ENCODE measurements at places on chromosomes 6 and 20.

DNA sequence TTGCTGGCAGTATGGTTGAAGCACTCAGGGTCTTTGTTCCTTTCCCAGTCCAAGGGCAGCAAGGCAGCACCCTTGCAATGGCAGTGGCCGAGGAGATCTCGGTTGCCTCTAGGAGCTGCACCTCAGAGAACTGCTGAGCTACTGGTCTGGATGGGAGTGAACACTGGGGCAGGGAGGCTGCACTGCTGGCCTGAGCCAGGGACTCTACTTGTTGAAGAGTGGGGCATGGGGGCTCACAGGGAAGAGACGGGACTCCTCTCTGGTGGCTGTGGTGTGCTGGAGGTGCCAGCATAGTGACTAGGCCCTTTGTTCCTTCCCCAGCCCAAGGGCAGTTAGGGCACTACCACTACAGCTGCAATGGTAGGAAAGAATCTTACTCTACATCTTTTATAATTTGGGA, 203.0 kb downstream of the ZDHHC14 start:
- DNase-seq, result no peak

DNA sequence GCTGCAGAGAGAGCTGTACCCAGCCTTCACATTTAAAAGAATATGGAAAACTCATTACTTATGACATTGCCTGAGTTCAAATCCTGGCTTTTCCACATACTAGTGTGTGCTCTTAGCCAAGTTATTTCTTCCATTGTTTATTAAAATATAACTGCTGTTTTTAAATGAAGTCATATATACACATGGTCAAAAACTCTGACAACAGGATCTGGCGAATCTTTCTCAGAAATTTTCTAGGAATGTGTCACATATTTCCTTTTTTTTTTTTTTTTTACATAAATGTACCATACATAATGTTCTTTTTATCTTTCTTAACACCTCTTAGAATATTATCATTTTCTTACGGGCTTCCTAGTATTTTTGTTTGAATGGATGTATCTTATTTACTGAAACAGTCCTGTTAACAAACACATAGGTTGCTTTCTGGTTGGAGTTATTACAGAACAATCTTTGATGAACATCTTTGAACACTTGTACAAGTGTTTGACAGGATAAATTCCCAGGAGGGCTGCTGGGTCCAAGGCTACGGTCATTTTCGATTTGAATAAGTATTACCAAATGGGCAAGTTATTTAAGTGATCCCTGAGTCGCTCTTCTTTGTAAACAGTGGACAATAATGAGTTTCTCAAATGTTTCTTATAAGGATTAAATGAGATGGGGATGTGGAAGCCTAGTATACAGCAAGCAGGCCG, 1.6 kb upstream of the SNX9 start:
- no peak for DNase-seq

DNA sequence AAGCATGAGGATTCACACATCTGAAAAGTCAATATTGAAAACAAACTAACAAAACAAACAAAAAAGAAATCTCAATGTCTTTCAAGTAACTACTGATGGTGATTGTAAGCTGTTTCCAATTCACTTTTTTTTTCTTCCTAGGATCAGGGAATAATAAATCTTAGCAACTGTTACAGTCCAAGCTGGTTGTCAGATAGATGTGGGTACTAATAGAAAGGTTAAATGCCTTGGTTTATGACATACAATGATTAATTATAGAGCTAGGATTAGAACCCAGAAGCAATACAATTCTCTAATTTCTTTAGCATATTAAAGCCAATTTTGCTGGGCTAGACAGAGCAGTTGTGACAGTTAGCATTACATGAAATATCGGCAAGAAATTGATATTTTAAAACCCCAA, 1301.6 kb downstream of the EPHA7 start:
- no peak for DNase-seq

GRCh38 chr6:12245763-12246718, 44.1 kb upstream of the EDN1 start:
- no peak for DNase-seq

DNA sequence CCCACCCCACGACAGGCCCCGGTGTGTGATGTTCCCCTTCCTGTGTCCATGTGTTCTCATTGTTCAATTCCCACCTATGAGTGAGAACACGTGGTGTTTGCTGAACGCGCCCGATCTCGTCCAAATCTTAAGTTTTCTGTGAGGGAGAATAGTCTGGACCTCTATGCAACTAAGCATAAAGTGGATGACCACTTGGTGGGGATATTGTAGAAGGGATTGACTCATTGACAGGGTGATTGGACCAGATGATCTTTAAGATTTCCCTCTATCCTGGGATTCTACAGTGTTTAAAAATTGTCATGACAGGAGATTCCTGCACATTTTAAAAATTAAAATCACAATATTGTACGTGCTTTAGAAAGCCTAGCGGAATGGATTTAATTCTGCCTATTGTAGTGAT, 141.3 kb downstream of the TRMT11 start:
- peak; percentile 80 for DNase-seq

DNA sequence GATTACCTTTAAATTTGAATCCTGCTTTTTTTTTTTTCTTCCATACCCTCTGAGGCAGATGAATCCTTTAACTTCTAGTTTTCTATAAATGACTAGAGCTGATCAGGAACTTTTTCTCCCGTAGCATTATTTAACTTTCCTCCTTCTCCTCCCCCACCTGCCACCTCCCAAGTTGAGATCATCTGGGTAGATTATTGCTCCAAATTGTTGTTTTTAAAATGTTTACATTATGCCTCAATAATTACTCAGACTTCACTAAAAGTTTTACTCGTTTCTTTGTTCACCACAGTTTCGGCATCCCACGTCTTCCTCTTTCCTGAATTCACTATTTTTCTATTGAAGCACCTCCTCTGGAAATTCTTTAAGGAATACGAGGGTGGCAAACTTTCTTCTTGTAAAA, 16.6 kb upstream of the SCUBE3 start:
- DNase-seq, result no peak

DNA sequence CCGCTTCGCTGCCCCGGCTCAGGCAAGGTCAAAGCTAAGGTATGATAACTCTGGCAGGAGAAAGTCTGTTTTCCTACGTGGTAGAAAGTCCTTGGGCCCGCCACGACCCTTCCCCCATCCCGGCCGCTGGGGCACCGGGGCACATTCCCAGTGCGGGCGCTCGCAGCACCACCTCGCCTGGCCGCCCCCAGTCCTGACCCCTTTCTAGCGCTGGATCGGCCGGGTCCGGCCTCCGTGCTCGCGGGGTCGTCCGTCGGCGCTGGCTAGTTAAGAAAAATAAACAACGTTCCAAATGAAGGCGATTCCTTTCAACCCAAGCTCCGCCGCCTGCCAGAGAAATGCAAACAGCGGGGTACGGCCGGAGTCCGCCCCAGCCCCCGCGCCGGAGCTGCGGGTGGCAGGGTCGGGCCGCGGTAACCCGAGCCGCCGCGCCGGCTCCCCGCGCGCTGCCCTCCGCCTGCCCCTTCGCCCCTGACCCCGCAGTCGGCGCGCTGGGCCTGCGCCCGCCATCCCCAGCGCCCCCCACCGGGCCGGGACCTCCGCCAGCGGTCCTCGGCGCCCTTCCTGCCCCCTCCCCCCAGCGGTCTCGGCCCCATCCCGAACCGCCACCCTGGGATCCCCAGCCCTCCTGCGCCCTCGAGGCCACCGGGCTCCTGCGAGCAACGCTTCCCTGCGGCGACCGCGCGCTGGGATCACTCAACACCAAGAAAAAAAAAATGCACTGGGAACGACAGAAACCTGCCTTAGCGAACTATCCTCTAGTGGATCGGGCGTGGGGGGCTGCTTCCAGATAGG, 37.6 kb downstream of the NCR2 start:
- DNase-seq, result no peak

GRCh38 chr6:108222504-108222903, 38.3 kb downstream of the SNX3 start:
- DNase-seq, result peak; percentile 20

GRCh38 chr6:10170816-10171215, 244.1 kb downstream of the TFAP2A start:
- DNase-seq, result no peak

Measured in muscle of leg (tissue), 16 donors.